Stimulated activated CD4-positive, alpha-beta T cell treated with anti-CD3 and anti-CD28 coated beads, Interleukin-2, amount 100 ng/mL, for 48 hours (primary cell): ENCODE measurements at places on chromosomes 2 and 18.

- no peak for DNase-seq
Measured at GRCh38 chr18:37327063-37327577, 238.5 kb downstream of the CELF4 start.

GRCh38 chr18:2997429-2997828 is 15.5 kb downstream of the LPIN2 start:
- no peak for DNase-seq

- DNase-seq = no peak
Measured at GRCh38 chr2:127256381-127256780, 36.3 kb upstream of the CYP27C1 start.

DNA sequence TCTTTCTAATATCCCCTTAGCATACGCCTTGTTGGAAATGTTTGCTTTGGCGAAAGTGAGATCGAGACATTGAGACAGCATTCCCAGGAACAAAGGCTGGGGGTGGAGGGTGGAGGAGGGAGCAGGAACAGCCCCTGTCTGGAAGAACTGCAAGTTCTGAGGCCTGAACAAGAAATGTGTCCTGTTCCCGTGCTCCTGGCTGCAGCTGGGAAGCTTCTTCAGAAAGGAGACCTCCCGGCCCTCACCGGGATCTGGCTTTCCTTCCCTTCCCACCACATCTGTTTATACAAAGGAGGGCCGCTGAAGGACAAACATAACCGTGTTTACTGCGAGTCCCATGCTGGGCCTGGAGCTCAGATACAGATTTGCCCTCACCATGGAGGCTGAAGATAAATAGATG is 35.9 kb downstream of the AFF3 start:
- no peak for DNase-seq

DNA sequence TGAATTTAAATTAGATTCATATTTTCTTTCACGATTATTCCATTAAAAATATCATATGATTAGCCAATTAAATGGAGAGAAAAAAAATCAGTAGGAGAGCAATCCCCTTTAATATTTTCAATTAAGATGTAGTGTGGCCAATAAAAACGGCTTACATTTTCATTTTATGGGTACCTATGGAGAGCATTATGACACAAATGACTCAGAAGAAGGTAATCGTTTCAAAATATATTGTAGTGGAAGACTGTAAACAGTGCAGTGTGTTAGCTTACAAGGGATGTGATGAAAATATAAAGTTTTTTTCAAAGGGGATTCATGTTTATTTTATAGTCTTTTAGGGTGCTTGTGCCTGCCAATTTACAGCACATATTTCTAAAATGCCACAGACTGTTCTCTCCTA is 1507.4 kb upstream of the CELF4 start:
- DNase-seq = no peak

- DNase-seq = no peak
Measured at GRCh38 chr2:18763338-18763737, 174.0 kb upstream of the NT5C1B start.

GRCh38 chr2:201444746-201445465 is 6.4 kb downstream of the TRAK2 start:
- no peak for DNase-seq

DNA sequence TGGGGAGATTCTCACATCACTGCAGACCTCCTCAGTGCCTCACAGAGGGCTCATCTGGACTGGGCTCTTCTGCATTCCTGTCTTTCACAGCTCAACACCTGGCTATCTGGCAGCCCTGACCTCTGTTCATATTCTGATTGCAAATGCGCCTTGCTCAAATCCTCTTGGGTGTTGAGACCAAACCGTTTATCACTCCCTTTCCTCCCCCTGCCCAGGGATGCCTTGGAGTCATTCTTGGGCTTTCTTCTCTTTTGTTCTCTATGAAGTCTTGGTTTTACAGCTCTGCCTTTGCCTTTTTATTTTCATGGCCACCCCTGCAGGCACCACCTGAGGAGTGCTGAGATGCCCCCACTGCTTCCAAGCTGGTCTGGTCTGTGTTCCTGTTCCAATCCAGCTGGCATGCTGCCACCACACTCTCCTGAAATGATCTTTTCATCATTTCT is 26.3 kb downstream of the TUBB6 start:
- no peak for DNase-seq

DNA sequence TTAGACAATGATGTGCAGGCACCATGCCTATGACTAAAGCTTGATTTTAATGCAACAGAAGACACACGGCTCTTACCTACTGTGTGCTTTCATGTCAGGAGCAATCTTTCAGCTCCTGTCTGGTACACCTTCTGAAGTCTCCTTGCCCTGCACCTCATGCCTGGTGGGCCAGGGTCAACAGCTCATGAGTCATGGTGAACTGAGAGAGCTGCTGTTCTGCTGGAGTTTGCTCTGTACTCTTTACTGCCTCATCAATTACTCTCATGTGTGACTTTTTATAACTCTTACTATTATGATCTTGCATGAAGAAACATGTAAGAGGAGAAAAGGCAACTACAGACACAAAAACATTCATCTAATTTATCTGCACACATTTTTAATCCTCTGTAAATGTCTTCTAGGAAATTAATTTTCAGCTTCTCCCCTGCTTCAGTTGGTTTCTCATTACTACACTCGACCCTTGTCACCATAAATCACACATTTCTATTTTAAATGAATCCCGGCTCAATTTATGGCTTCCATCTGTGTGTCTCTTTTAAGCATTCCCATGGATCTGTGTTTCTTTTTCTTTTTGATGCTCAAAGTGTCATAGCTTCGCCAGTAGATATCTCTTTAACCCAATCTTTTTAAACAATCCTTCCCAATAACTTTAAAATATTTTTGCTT is 9.7 kb downstream of the SERPINB7 start:
- DNase-seq = no peak

DNA sequence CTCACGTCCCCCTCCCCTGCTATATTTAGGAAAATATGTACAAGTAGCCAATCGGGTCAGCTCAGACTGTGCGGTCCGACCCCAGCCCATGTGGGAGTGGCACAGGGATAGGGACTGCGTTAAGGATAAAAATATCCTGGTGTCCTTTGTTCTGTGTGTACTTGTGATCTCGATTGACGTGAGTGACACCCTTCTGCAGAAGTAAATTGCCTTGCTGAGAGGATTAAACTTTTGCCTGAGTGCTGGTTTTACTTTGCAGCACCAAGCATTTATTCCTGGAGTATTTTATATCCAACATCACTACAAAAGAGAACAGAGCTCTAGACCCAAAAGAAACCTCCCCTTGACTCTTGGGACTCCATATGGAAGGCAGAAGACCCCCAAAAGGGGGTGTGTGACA is 28.0 kb upstream of the RALBP1 start:
- DNase-seq = no peak

DNA sequence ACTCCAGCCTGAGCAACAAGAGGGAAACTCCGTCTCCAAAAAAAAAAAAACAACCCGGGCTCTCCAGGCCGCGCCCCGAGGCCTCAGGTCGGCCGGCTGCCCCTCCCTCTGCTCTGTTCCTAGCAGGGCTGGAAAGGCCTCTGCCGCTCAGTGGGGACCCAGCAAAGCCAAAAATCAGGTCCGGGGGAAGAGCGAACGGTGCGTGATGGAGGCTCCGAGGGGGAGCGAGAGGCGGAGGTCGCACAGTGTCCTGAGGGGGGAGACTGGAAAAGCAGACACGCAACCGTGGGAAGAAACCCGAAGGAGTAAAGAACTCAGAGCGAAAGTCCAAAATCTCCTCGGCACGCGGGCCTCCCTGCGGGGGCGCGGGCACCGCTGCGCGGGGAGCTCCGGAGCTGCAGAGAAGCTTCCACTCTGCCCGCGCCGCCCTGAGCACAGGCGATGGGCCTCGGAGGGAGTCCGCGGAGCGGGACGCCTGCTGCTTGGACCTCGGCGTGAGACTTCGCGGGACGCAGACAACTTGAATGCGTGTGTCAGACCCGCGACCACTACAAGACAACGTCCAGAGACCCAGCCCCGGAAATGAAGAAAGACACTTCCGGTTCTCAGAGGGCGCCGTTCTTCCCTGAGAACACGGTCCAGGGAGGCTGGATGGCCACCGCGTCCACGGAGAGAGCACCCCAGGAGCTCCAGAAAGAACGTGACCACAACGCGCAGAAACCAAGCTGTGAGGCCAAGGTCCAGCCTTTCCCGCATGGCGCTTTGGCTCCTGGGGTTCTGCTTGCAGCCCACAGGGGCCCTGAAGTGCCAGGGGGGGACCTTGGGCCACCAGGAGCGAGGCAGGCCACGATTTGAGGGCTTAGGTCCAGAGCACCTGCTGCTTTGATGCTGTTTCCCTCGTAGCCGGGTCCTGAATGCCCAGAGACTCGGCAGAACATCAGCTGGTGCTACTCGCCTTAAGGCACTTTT is 219.8 kb downstream of the DPP10 start:
- DNase-seq = peak; percentile 1

DNA sequence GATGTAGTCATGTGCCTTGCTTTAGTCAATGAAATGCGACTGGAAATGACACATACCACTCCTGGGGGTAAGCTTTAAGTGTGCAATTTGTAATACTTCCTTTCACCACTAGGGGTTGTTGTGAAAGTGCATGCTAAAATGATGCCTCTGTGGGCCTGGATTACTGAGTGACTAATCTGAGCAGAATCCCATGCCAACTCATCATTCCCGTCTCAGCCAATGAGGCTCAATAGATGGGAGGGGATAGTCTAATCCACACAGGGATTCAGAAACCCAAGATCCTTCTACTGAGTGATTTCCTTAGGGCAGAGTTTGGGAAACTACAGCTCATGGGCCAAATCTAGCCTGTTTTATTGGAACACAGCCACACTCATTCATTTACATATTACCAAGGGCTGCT is 54.0 kb downstream of the HRH4 start:
- no peak for DNase-seq

GRCh38 chr2:189959450-189959849 is 103.1 kb downstream of the MSTN start:
- DNase-seq = no peak

- no peak for DNase-seq
Measured at GRCh38 chr2:43788646-43789045, 14.8 kb downstream of the DYNC2LI1 start.

DNA sequence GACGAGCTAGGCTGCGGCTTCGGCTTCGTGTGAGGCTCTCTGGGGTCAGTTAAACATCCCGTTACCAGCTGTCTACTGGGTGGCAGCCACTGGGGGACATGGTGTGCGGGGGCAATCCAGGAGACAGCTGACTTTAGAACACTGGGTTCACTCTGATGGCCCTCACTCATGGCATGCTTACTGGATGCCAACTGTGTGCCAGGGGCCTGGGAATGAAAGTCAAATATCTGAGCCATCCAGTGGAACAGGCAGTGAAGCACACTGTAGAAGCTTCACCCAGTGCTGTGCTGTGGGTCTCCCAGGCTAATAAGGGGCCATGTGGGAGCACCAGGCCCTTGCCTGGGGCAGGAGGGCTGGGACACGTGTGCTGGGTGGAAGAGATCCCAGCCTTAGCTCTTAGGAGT is 48.3 kb downstream of the GLI2 start:
- DNase-seq = no peak

- no peak for DNase-seq
Measured at GRCh38 chr2:155839991-155840390, 492.5 kb downstream of the NR4A2 start.

DNA sequence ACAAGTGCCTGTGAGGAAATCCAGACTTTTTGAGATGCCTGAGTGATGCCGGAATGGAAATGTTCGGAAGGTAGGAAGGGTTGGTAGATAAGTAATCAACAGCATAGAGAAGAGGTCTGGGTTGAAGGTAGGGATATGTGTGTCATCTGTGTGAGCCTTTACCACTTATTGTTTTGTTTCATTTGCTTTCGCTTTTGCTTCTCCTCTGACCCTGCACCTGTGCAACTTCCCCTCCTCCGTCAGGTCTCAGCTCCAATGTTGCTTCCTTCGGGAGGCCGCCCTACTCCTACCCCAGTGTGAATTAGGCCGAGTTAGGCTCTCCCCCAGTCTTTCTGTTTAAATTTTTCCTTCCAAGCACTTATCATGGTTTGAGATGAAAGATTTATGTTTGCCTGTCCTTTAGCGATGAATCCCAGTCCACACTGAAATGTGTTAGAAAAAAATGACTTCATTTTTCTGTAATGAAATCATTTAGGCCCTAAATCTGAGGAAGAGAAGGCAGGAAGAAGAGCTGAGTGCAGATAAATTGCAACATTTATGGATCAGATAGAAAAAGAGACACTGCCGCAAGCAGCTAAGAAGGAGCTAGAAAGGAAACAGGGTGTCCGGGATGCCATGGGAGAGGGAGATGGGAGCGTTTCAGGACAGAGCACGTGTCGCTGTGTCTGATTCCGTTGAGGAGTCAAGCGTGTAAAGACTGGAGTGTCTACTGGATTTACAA is 139.6 kb upstream of the PELI1 start:
- DNase-seq = no peak

DNA sequence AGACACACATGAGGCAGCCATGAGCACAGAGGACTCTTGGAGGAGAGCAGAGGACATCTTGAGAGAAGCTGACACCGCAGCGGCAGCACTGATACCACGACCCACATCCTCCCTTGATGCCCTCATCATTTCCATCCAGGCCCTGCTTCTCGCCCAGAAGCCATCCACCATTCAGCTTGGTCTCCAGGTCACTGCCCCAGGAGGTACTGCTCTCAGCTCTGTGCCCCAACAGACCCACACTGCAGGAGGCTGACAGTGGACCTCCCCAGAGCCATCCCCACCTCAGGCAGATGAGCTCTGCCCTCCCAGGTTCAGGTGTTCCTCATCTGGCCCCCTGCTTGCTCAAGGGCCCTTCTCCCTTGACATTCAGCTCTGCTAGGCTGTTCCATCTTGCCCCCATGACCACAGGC is 74.9 kb downstream of the ACKR3 start:
- DNase-seq = no peak

DNA sequence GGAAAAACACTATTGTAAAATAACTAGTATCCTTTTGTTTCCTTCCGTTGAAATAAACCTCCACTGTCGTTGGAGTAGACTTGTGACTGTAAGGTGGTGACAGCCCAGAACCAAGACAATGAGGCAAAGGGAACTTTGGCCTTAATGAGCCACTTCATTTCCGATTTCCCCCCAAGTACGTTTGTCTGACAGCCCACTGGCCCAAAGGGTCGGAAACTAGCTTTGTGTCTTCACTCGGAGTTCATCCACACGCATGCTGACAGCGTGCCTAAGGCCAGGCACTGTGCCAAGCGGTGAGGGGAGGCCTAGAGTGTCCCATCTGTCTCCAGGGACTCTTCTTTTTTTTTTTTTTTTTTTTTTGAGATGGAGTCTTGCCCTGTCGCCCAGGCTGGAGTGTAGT is 21.0 kb downstream of the HJURP start:
- no peak for DNase-seq

GRCh38 chr2:128371248-128371630 is 52.6 kb upstream of the HS6ST1 start:
- DNase-seq = no peak

DNA sequence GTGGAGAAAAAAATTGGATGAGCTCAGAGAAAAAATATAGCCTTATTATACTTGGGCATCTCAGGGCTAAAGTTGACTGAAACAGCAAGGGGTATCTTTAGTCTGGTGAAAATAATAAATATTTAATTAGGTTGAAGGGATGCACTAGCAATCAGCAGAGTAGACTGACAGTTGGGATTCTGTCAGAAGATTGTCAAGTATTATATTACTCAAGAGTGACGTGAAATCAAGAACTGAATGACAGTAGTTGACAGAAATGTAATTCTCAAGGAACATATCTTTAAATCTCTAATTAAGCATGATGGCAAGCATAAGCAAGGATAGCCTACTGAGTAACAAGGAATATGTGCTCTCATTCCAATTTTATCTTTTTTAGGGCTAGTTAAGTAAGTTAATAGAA is 1301.1 kb downstream of the DSC3 start:
- DNase-seq = no peak
